ENCODE measurements at places on chromosomes 7 and 10.

GRCh38 chr10:59805014-59805413, 51.8 kb upstream of the MRLN start:
- DNase-seq: no peak

DNA sequence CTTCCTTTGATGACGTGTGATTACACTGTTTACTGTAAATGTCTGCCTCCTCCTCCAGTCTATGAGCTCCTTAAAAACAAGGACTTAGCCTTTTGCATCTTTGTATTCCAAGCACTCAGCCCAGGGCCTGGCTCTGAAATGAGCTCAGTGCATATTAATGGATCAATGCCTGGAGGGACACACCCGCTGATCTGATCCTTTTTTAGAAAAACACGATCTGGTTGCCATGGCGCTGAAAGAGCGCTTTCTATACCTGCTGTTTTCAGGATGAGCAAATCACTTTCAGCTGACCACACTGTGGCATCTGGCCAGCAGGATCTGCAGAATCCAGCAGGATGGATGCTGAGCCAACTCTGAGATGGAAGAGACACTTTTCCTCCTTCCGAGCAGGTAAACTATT, 37.8 kb upstream of the GARS1 start:
- peak; percentile 94 for DNase-seq

GRCh38 chr7:107269790-107270189, 101.0 kb downstream of the HBP1 start:
- DNase-seq: no peak

GRCh38 chr7:134546955-134547354, 2.0 kb upstream of the AKR1B15 start:
- peak; percentile 3 for DNase-seq

DNA sequence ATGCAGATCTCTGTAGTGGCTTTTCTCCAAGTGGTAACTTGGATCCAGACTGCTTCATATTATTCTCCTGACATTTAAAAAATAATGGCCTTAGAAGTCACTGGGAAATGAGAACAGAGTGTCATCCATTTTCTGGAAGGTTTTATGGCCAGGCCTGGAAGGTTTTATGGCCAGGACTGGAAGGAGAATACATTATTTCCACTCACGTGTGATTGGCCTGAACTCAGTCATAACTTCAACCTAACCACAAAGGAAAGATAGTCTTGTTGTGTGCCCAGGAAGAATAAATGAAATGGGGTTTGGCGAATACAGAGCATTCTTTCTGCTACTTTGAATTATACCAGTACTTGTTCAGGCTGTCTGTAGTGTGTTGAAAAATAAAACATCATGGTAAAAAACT, 360.9 kb downstream of the GPAM start:
- DNase-seq: no peak

- DNase-seq: no peak
Measured at GRCh38 chr10:37975401-37975991, 951 bp downstream of the ZNF25 start.

All from NCI-H2081 treated with DMSO at 0.1 percent for 48 hours (cell line).